Activated gamma-delta T cell treated with Interleukin-2 at 50 U/mL for 16 hours (primary cell): ENCODE measurements at places on chromosomes 11 and 22.

DNA sequence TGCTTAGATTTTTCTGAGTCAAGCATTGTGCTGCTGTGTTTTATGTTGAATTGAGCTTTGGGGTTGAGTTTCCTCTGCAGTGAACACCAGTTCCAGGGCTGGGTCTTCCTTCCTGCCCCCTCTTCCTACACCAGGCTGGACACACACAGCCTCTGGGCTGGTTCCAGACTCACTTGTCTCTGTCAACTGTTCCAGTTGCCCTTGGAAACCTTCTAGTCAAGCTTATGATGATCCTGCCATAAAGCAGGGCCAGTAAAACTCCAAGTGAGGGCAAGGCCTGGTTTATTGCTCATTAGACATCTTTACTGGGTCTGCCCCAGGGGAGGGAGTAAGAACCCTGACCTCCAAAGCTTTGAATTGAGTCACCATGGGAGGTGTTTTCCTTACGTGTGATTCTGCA lies 61.1 kb downstream of the KIAA1671 start:
- DNase-seq: no peak

DNA sequence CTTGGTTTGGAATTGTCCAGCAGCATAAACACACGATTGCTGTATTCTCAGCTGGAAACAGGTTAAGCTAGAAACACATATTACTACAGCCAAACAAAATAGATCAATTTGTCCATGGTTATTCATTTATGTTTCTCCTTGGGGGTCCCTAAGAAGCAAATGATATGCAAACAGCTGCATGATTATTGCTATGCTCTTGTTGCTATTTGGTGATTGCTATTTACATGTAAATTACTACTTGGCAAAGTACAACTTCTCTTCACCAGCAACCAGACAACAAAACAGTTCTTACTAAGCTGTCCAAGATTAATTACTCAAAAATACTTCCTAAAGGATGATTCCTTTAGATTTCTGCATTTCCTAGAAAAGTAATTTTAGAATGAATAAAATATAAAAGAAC lies 567.9 kb upstream of the ARHGAP42 start:
- DNase-seq: no peak

- DNase-seq: no peak
Measured at GRCh38 chr11:4830909-4831308, 9.8 kb downstream of the OR51F2 start.

- DNase-seq: no peak
Measured at GRCh38 chr11:64566915-64567891, 23.8 kb upstream of the SLC22A12 start.

- no peak for DNase-seq
Measured at GRCh38 chr11:130510407-130511006, 62.1 kb downstream of the ADAMTS15 start.

DNA sequence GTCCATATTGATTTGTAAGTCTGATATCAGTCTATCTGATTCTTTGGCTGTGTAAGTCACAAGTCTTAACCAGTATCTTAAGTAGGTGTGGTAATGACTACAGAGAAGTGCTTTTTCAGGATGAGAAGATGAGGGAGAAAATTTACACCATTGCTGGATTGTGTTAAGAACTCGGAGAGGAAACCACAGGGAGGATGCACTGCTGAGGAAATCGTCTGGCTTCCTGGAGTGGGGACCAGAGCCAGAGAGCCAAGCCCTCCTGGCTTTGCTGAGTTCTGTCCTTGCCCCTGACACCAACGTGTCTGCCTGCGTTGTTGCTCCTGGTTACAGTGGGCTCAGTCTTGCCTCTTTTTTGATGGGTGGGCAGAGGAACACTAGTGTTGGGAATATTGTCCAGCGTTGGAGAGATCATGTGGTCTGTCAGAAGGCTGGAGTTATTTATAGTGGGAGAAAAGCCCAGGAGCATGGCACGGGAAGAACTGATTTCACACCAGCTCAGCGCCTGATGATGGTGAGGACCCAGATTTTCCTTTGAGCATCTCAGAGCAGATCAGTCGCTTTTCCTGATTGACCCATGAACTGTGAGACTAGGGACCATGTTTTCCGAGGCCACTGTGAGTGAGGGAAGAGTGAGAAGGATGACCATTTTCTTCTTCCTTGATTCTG lies 29.6 kb downstream of the MARK2 start:
- no peak for DNase-seq

GRCh38 chr11:96228910-96229309 lies 114.1 kb downstream of the MAML2 start:
- no peak for DNase-seq

GRCh38 chr11:13463779-13464290 lies 813 bp upstream of the BTBD10 start:
- no peak for DNase-seq

DNA sequence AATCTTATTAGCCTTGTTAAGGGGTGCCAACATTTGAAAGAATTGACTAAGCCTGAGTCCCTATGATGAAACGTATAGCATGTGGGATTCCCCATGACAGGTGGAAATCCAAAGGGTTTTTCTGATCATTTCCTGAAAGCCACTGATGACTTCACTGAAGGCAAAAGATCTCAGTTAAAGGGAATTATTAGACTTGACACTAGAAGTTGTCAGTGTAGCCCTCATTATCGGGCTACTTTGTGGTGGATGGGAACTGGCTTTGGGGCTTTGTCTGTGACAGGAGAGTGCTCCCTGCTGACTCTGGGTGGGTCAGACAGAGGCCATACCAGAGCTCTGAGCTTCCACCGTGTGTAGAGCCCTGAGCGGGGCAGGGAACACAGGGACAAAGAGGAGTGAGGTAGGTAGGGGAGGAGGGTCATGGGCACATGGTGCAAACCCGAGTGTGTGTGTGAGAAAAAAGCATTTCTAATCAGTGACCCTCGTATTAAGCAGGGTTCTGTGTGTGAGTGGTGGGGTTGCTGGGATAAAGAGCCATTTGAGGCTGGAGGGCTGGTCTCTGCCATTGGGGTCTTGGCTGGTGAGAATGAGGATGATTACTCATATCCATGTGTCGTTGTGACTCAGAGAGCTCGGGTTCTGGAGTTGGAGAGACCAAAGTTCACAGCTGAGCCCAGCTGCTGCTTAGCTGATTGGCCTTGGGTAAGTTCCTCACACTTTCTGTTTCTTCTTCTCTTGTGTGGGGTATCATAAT lies 101.1 kb downstream of the GRIK4 start:
- DNase-seq: no peak

GRCh38 chr22:23536821-23537345 lies 43.2 kb downstream of the IGLL1 start:
- DNase-seq: no peak

- DNase-seq: no peak
Measured at GRCh38 chr11:126487711-126488110, 132.2 kb downstream of the ST3GAL4 start.

- DNase-seq: no peak
Measured at GRCh38 chr11:33920838-33921613, 29.1 kb upstream of the LMO2 start.

GRCh38 chr11:61776561-61777075 lies 15.8 kb downstream of the TMEM258 start:
- DNase-seq: peak; percentile 61

- DNase-seq: no peak
Measured at GRCh38 chr11:64165481-64165841, 452 bp downstream of the MACROD1 start.

DNA sequence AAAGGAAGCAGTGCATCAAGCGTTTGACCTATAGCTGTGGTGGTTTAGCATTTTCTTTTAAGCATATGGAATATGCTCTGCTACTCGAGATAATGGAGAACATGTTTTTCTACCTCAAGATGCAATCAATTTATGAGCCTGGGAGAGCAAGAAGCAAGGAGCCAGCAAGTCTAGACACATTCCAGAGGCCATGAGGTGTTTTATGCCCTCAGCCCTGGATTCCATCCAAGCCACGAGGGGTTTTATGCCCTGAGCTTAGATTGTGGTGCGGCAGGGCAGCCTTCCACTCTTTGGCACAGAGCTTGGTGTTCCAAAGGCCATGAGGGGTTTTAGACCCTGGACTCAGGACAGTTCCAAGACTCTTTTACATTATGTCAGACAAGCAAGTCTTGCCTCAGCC lies 11.7 kb upstream of the DNAJB13 start:
- no peak for DNase-seq

DNA sequence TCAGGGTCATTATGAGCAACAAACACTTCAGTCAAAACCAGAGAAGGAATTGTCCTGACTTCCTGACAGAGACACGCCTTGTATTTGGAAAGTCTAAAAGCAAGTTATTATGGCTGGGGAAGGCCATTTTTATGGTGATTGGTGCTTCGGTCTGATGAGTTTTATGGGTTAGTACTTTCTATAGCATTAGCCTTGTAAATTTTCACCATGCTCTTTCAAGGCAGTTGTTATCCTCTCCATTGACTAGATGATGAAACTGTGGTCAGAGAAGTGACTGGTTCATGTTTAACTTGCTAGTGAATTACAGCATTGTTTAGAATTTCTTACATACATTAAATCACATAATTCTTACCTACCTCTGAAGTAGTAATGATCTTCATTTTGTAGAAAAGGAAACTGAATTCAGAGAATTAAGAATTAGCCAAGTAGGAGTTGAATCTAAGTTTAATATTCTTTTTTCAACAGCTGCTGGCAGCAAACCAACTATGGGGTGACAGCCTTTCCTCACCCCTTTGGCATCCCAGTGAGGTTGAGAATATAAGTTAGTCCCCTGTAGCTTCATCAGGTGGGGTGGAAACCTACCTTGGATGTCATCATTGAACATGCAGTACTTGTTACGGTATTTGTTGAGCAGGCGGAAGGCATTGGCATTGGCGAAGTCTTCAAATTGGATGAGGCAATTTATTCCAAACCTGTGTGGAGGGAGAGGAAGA lies 90.0 kb downstream of the CCDC81 start:
- no peak for DNase-seq

DNA sequence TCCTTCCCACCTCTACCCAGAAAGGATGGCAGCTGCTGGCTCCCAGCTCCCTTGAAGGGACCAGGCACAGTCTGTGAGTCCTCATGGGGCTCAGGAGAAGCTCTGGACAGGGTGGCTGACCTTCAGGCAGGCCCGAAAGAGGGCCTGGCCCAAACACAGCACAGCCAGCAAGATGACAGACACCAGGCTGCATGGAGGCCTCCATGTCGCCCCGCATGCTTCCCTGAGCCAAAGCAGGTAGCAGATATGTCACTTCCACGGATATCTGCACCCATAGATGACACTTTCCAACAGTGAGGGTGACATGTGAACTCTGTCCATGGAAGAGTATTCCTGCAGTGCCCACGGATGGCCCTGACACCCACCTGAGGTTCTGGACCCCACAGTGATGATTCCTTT lies 18.4 kb downstream of the EIF1AD start:
- no peak for DNase-seq

- no peak for DNase-seq
Measured at GRCh38 chr22:27504360-27505253, 296.9 kb downstream of the MN1 start.

GRCh38 chr11:95255251-95256145 lies 24.5 kb upstream of the SESN3 start:
- no peak for DNase-seq

- no peak for DNase-seq
Measured at GRCh38 chr11:77276271-77276670, 25.2 kb downstream of the GDPD4 start.

DNA sequence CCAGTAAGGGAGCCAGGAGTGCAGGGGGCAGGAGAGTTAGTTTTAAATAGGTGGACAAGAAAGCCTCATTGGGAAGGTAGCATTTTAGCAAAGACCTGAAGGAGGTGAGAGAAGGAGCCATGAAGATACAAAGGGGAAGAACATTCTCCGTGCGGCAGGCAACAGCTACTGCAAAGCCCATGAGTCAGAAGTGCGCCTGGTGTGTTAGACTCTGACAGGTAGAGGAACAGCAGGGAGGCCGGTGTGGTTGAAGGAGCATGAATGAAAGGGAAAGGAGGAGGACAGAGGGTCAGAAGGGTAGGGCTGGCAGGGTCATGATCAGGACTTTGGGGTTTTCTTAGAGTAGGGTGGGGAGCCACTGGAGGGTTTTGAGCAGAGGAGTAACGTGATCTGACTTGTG lies 34.5 kb upstream of the PAMR1 start:
- no peak for DNase-seq
